ACHN (cell line): ENCODE measurements at places on chromosomes 3 and 15.
A peak's percentile ranks its signal among the peaks of the same experiment; 100 is the strongest.

GRCh38 chr3:184230081-184230602 lies 757 bp downstream of the VWA5B2 start:
- DNase-seq, result no peak

DNA sequence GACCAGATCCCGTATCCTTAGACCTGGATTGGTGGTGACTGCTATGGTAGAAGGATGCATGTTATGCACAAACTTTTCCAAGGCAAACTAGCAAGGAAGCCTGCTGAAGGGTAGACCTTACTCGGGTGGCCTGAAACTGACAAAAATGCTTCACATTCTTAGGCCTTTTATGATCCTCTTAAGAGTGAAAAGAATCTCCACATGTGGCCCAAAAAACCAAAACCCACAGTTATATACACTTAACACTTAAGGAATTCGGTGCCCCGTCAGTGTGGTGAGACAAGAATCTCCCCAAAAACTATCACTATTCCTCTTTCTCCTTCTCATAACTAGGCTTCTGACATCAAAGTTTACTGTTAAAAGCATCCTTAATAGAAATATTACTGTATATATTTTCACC lies 130.1 kb upstream of the SOX2 start:
- no peak for DNase-seq

GRCh38 chr3:37236024-37236423 lies 61.6 kb upstream of the LRRFIP2 start:
- no peak for DNase-seq

- DNase-seq, result no peak
These were observed 37.1 kb upstream of the IL12A start for GRCh38 chr3:159951540-159951939.

DNA sequence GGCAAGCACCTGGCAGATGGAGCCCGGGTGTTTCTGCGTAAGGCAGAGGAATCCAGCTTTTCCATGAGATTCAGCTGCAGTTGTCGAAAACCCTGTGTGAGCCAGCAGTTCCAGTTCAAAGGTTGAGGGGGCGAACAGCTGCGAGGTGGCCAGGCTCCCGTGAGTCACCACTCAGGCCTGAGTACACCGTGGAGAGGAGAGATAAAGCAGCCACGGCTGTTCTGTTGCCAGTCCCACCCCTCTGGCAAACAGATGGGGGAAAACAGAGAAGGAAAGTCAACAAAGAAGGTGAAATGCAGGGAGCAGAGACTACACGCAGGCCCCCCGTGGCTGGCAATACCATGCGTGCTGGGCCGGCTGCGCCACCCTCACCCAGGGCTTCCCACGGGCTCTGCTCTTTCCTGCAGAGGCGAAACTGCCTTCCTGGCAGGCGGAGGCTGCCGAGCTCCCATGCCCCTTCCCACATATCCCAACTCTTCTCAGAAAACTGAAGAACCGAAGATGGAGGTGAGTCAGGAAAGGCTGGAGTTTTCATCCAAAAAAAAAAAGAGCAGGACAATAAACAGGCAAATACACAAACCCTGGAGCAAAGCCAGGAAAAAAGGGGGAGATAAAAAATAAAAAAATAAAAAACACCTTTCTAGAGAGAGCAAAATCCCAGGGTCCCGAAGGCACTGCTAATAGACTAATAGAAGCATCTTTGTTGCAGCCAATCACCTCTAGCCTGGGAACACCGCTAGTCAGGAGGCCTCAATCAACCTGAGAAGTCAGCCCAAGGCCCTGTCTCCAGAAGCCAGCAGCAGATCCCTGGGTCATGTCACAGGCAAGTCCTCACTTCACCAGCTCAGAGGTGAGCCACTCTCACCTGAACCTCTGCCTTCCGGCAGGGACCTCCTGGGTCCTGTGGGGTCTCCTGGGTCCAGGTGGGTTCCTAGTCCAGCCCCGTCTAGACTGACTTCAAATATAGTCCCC lies 37.7 kb downstream of the FAM174B start:
- DNase-seq, result no peak

DNA sequence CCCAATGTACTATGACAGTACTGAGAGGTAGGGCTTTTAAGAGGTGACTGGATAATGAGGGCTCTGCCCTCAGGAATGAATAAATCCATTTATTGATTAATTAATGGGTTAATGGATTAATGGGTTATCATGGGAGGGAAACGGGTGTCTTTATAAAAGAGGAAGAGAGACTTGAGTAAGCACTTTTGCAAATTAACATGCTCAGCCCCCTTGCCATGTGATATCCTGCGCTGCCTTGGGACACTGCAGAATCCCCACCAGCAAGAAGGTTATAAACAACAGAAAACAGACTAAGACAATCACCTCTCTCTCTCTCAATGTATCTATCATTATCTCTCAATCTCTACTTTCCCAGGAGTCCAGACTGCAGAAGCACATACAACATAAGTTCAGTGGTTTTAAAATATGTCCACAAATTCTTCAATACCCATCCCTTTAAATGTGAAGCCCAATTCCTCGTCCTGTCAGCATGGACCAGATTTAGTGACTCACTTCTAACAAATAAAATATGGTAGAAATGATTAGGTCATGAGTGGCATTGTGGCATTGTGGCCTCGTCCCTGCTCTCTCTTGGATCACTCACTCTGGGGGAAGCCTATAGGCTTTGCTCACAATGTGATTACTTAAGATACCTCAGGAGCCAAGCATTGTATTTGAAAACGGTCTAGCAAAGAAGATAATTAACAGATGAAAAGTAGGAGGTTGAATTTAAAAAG lies 40.0 kb upstream of the IL12A start:
- DNase-seq, result no peak

DNA sequence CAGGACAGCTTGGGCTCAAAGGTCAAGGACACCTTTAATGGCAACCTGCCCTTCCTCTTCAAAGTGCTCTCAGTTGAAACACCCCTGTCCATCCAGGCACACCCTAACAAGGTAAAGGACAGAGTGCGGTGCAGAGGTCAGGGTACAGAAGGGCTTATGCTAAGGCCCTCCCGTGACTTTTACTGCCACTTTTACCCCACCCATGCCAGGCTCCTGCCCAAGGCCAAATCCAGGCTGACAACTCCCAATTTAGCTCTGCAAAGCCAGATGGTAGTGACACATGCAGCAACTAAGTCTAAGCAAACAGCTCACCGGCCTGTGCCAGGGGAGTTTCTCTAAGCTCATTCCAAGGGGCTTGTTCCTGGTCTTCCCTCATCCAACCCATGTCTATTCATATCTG lies 1.6 kb downstream of the MPI start:
- no peak for DNase-seq

- no peak for DNase-seq
These were observed 17.9 kb downstream of the TMEM43 start for GRCh38 chr3:14142567-14143270.

GRCh38 chr15:77140220-77140619 lies 69.3 kb upstream of the TSPAN3 start:
- no peak for DNase-seq

DNA sequence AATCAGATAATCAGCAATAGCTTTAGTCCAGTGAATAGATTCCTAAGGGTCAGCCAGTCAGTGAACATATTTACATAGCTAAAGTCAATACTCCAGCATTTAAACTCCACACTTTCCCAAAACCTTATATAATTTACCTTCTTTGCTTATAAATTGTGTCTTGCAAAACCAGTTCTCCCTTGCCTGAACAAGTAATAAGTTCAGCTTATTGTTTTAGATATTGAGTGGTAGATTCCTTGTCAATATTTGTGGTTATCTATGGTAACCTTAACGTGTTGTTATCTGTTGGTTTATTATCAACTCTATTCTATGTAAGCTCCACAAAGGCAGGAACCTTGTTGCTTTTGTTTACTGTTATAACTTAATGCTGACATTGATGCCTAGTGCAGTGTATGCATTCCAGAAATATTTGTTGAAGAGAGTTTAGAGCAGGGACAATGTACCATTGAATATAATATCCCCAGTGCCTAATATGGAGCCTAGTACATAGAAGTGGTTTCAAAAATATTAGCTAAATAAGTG lies 24.0 kb downstream of the PLSCR5 start:
- DNase-seq, result no peak

GRCh38 chr3:61464518-61465140 lies 96.7 kb upstream of the PTPRG start:
- DNase-seq, result no peak

- peak; percentile 92 for DNase-seq
These were observed 636.1 kb downstream of the MAGI1 start for GRCh38 chr3:65402597-65402996.

GRCh38 chr15:62624547-62625378 lies 417.8 kb upstream of the TPM1 start:
- DNase-seq, result peak; percentile 54

DNA sequence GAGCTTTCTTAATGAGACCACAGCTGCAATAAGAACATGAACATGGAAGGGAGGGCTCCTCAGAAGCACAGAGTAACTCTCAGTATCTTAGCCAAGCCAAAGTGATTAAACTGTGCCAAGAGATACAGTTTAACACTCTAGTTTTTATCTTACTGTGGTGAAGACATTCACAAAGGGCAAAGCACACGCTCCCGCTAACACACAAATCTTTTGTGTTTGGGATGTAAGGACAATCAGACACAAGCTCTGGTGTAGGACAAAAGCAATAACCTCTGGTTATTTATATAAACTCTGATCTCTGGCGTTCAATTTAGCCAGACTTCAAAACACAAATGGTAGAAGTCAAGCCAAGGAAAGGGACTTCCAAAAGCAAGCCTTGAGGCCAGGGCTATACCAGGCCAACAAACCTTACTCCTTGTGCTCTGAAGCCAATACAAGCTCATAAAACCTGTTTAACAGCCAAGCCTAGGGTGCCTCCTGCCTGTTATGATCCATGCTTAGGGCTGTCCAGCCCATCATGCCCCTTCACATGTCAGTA lies 27.8 kb downstream of the DPH3 start:
- DNase-seq, result no peak

DNA sequence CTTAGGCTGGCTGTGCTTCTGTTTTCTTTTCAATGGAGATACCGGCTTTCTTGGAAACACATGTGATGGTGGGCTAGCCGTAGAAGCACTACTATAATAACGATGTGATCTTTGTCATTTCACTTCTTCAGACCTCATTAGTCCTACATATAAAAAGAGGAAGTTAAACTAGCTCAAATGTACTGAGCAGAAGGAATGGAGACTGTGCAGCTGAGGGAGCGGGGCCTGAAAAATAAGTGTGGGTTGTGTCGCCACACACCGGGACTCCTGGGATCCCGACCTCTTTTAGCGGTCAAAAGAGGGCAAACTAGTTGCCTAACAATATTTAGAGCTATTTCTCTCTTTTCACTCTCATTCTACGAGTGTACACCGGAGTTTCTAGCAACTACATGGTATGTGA lies 1.0 kb upstream of the RNF7 start:
- no peak for DNase-seq

- DNase-seq, result no peak
These were observed 1090.3 kb upstream of the CFAP20DC start for GRCh38 chr3:60140160-60140559.

- no peak for DNase-seq
These were observed 29.1 kb downstream of the GRIP2 start for GRCh38 chr3:14510838-14511622.

GRCh38 chr3:46097691-46098241 lies 70.5 kb upstream of the XCR1 start:
- DNase-seq, result no peak

DNA sequence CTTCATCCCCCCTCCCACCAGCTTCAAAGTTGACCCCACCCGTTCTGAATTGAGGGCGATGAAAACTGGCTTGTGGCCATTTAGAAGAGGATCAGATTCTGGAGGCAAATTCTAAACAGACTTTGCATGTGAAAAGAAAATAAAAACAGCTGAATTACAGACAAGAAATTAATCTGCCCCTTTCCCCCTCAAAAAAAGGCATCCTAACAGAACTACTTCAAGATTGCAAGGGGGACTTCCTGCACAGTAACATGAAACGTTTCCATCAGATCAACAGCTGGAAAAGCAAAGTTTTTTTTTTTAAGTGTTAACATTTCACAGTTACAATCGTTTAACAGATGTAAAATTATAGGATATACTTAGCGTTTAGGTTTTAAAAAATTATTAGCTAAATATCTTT lies 229.3 kb downstream of the RORA start:
- DNase-seq, result no peak

GRCh38 chr3:45677033-45677446 lies 12.2 kb upstream of the SACM1L start:
- DNase-seq, result no peak

GRCh38 chr3:129502641-129503408 lies 25.6 kb upstream of the RHO start:
- DNase-seq, result no peak

GRCh38 chr3:51830345-51830744 lies 31.1 kb upstream of the IQCF2 start:
- no peak for DNase-seq

DNA sequence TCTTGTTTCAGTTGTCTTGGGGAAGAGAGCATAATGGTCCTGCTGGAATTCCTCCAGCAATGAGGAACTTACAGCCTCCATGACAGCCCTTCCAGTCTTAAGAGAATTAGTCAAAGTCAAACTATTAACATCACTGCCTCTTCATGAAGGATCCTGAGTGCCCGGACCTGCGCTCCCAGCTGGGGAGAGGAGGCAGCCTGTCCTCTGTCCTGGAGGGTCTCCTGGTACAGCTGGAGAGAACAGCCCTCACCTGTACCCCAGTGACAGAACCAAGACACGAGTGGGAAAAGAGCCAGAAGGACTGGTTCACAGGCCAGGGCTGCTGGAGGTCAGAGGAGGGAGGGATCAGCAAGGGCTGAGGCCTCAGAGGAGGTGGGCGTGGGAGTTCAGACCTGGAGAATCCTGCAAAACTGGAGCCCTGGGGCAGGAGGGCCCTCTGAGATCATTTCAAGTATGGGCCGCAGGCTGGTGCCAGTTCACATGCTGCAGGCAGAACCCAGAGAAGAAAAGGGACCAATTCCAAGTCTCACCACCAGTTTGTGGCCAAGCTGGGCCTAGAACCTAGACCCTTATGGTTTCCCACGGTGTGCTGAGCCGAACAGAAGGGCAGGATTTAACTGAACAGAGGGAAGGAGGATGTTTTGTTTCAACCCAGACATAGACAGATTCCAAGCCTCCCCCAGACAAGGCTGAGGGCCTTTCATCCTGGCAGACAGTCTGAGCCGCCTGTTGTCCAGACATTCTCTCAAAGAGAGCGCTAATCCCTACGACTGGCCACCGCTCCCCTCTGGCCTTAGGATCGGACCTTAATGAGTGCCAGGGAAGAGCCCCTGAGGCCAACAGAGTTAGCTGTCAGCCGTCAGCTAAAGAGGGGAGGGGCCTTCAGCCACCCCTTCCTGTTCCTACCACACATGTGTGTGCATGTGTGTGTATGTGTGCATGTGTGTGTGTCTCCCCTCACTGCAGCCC lies 18.2 kb downstream of the LOXL1 start:
- DNase-seq, result no peak

- DNase-seq, result no peak
These were observed 56.7 kb downstream of the RPL22L1 start for GRCh38 chr3:170813266-170813665.
